ENCODE measurements at places on chromosomes 6 and 20.

- DNase-seq: no peak
Observed at GRCh38 chr20:62310757-62311121, 7.9 kb downstream of the ADRM1 start.

DNA sequence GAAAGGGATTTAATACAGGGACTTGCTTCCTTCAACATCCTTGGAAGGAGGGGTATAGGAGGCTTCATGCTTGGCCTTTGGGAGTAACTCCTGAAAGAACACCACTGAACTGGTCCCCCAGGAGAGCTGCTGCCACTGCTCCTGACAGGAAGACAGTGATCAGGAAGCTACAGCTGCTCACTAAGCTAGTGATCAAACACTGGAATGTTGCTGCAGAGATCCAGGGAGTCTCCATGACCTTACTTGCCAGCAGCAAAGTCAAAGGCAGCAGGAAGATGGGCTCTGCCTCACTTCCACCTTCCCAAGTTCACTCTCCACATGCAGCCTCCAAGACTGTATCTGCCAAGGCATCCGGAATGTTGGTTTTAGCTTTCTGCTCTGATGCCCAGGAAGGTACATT, 31.8 kb downstream of the PIM1 start:
- DNase-seq: no peak

DNA sequence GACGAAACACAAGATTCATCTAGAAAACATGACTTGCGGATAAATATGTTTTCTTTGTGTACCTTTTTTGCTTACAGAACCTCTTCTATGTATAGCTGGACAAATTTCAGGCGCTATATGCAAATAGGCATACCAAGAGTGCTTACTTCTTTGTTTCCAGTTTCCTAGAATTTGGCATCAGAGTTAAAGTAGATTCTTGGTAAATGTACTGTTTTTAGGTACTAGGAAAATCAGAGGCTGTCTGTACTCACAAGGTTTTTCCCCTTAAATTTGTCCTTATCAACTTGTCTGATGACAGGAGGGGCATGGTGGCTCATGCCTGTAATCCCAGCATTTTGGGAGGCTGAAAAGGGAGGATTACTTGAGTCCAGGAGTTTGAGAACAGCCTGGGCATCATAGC, 124.9 kb upstream of the TMEM170B start:
- no peak for DNase-seq

DNA sequence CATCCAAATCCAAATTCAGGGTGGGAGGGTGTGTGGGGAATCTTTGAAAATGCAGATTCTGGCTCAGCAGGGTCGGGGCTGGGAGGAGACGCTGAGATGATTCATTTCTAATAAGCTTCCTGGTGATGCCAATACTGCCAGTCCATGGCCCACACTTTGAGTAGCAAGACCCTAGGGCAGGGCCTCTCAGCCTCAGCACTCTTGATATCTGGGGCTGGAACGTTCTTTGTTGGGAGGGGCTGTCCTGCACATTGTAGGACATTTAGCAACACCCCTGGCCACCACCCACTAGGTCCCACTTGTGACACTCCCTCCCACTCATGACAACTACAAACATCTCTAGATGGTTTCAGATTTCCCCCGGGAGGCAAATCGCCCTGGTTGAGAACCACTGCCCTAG, 191.0 kb downstream of the ZDHHC14 start:
- DNase-seq: no peak

DNA sequence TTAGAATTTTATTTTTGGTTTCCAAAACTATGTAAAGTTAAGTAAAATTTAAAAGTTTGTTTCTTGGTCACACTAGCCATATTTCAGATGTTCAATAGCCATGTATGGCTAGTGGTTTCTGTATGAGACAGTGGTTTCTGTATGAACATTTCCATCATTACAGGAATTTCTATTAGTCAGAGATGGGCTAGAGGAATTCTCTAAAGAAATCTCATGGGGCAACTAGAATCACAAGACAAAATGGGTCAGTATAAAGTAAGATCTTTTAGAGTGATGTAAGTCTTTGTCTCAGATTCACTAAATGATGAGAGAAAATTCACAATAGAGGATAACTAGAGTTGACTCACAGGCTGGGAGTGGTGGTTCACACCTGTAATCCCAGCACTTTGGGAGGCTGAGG, 149.0 kb downstream of the FUT9 start:
- no peak for DNase-seq

DNA sequence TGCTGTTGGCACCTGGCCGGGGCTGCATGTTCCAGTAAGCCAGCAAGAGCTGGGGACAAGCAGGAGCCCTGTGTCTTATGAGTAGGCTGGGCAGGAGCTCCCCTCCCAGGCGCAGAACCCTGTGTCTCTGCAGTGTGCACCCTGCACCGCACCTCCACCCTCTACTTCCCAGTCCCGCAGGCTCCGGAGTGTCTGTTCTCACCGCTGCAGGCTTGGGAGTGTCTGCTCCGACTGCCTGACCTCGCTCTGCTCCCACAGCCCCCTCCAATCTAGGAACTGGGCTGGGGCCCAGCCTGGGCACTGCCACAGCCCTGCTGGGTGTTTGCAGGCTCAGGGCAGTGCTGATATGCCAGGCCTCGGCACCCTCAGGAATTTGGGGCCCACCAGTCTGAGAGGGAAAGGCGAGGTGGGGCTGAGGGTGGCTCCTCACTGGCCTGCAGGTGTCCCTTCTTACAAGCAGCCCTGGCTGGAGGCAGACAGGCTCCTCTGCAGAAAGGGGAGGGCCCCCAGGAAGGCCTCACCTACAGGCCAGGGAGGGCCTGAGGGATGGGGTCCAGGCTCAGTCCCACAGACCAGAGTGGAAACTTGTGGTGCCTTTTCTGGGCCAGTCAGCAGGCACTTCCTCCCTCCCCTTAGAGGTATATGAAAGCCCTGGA, 871.6 kb upstream of the GJE1 start:
- DNase-seq: no peak

- DNase-seq: no peak
Observed at GRCh38 chr6:14784596-14785492, 461.0 kb upstream of the JARID2 start.

DNA sequence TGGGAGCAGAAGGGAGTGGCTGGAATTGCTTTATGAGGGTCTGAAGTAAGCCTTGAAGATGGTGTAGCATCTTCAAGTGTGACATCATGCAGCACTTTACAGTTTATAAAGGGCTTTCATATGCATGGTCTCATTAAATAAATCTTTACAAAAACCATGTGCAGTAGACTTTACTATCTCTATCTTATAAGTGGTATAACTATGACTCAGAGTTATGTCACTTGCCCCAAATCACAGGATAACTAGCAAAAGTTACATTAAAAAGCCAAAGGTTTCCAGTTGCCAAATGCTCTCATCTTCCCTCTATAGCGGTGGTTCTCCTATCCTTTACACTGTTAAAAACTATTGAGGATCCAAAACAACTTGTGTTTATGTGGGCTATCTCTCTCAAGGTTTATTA, 687.7 kb upstream of the MARCKS start:
- DNase-seq: no peak

DNA sequence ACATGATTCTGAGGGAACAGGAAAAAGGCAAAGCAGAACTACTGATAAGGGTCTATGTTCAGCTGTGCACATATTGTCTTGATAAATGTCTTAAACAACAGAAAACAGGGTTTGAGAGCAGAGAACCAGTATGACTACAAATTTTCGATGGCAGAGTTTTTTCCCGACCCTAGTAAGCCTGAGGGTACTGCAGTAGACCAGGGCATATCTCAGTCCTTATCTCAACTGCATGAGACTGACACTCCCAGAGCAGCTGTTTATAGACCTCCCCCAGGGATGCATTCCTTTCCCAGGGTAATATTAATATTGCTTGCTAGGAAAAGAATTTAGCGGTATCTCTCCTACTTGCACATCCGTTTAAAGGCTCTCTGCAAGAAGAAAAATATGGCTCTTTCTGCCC, 1176.8 kb upstream of the ADGRB3 start:
- no peak for DNase-seq

- no peak for DNase-seq
Observed at GRCh38 chr6:33683051-33683571, 28.4 kb downstream of the UQCC2 start.

DNA sequence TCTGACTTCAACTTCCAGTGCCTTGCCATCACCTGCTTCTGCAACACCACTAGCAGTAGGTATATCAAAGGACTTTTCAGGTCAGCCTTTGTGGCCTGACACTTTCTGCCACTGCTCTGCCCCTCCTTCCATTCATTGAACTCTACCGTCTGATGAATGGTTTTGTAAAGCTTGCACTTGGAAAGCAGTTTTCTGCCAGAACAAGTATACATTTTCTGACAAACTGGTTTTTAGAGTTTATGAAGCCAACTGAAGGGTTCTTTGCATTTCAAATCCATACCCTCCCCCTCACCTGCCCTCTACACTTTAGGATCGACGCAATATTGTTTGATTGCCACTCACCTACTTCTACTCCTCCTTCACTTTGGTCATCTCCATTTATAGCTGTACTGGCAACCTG, 603.1 kb downstream of the HACE1 start:
- no peak for DNase-seq

- DNase-seq: peak; percentile 27
Observed at GRCh38 chr20:51930775-51931174, 128.5 kb upstream of the SALL4 start.

- peak; percentile 54 for DNase-seq
Observed at GRCh38 chr6:152575621-152576150, 61.5 kb downstream of the SYNE1 start.

- no peak for DNase-seq
Observed at GRCh38 chr20:40959325-40960092, 69.1 kb upstream of the TOP1 start.

- DNase-seq: peak; percentile 68
Observed at GRCh38 chr6:29011276-29011734, 6.2 kb upstream of the ZNF311 start.

- peak; percentile 46 for DNase-seq
Observed at GRCh38 chr6:85756982-85757381, 114.3 kb upstream of the SYNCRIP start.

DNA sequence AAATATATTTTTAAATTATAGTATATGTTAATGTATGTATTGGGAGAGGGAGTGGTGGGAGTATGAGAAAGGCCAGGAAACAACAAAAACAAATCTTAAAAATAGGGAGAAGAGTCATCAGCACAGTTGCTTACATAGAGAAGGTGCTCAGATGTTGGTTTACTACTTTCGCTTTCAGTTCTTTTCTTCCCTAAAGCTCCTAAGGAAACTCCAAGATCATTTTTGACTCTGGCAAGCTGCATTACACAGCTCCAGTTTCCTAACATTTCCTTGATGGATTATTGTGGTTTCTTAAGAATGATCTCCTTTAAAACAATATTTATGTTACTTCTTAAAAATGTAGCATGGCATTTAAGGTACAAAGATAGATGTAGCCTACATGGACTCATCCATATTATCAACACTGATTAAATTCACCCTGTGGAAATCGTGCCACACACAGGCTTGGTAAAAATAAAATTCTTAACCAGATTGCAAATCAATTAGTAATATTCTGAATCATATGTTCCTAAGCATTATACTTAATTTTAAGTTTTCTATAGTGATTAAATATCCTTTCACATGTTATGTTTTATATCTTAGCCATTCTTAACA, 118.0 kb upstream of the MAN1A1 start:
- peak; percentile 16 for DNase-seq

DNA sequence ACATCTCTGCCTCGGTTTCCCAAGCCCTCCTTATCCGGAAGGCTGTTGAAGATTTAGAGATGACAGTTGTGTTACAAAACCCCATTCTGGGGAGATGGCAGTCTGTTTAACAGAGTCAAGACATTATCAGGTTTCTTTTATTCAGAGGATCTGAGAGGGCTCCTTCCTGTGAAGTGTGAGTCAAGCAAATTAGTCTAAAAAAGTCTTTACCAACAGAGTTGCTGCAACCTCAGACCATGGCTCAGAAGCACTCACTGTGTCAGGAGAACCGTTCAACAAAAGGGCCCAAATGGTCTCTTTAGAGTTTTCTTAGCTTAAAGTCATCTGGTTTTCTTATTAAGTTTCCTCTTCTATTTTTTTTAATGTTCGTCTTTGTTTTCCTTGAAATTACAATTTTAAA, 717.8 kb downstream of the EPM2A start:
- DNase-seq: no peak

DNA sequence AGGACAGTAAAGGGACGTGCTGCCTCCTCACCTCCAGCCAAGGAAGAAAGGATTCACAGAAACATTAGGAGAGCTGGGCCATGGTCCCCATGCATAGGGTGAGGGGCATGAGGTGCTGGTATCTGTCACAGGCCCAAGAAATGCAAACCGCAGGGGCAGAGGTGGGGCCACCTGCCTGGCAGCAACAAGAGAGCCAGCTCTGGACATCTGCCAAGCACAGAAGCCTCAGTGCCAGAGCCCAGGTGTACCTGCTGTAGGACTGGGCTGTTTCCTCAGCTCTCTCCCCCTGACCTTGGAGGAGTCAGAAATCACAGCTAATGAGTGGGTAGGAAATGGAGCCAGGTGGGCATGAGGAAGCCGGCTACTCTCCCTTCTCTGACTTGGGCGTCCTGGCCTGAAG, 45.3 kb downstream of the SLC2A12 start:
- DNase-seq: no peak

DNA sequence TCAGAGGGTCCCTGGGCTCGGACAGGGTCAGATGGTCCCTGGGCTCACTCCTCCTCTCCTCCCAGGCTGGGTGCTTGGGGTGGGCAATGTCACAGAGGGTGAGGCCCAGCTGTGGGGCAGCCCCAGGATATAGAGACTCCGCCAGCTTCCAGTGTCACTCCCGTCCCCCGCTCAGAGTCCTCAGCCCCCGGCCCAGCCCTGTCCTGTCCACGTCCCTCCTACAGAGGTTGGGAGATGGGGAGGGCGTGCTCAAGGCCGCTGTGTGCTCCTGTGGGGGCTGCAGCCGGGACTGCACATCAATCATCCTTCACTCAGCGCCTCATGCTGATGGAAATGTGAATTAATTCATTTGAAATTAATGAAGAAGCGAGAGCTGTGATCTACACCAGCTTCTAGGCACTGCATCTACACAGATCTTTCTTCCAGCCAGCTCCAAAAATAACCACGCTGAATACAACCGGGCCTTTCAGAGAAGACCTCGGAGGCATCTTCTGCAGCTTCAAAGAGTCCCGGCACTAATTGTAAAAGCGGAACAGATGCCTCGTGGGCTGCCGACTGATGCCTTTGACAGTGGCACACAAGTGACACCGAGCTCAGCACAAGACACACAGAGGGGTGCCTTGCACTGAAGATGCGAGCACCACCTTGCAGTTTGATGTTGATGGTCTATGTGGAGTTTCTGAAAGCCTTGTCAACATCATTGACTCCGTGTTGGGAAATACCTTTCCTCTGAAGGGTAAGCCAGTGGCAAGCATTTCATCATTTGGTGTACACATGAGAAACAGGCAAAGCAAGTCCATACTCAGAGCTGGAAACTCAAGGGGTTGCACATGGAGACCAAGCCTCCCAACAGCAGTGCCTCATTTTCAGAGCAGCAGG, 39.3 kb downstream of the DACT2 start:
- DNase-seq: no peak
